ENCODE measurements at places on chromosomes 11 and 22.

- no peak for DNase-seq
Observed at GRCh38 chr11:44596525-44597276, 31.2 kb downstream of the CD82 start.

- DNase-seq: no peak
Observed at GRCh38 chr22:32951807-32952153, 106.4 kb downstream of the SYN3 start.

- DNase-seq: no peak
Observed at GRCh38 chr11:8333376-8333775, 69.7 kb upstream of the LMO1 start.

DNA sequence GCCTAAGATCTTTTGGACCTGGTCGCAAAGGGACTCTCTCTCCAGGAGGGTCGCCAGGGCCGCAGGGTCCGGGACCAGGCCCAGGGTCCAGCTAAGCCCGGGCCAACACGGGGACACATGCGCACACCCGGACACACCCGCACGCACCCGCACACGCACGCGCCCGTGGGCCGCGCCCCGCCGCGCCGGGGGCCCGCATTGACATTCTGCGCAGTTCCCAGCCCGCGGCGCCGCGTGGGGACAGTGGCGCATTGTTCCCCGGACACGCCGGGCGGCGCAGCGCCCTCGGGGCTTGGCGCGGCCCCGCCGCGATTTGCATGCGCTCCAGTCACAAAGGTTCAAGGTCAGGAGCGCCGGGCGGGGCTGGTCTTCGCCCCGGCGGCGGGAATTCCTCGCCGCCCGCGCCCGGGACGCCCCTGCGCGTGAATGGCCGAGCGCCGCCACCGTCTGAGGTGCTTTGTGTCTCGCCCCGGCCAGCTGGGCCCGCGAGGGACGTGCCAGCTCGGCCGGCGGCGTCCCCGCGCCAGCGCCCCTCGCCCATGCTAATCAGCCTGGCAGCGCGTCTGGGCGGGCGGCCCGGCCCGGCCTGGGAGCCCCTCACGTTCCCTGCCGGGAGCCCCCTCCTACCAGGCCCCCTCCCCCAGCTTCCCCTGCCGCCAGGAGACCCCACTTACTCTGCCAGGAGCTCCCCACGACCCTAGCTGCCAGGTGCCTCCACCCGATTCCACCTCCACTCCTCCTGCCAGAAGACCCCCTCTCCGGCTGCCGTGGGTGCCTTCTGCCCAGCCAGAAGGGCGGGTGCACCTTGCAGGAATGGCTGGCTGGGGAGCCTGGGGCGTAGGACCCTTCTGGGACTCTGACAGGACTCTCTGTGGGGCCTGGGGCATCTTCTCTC lies 50.5 kb upstream of the WNT7B start:
- no peak for DNase-seq

DNA sequence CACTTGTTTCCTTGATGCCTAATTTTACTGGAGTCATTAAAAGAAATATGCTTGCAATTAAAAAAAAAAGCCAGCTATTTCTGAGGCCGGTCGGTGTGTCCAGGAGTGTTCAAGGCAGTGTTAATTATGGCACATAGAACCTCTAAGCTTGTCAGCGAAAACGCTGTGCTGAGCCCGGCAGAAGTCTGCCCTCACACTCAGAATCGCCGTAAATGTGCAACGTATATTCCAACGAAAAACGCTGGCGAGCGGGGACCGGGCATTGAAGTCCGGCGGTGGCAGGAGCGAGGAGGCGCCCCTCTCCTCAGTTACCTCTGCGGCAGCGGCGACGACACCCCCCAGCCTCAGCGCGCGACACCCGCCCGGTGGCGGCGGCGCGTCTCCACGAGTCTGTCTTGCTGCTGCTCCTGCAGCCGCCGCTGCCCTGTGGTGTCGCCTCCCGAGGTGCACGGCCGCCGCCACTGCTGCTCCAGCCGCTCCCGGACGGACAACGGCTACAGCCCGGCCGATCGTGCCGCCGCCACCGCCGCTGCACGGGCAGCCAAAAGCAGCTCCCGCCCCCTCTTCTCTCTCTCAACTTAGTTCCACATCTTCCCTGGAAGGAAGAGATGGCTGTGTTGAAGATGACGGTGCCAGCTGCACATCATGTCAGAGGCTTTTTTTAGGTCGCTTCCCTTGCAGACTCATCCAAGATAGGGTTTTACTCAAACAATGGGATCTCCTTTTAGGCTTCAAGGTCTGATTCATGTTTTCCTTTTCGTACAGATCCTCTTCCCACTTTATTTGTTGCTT lies 56.0 kb downstream of the JAM3 start:
- DNase-seq: no peak

Measured in NCI-H1694 (cell line).